Dermis blood vessel endothelial cell (primary cell): ENCODE measurements at places on chromosomes 4 and X.

GRCh38 chr4:148211533-148211932 is 230.7 kb downstream of the NR3C2 start:
- no peak for DNase-seq

GRCh38 chr4:144399927-144400326 is 246.0 kb upstream of the HHIP start:
- DNase-seq, result peak; percentile 85

GRCh38 chrX:15441464-15441863 is 51.7 kb downstream of the PIR start:
- no peak for DNase-seq

- peak; percentile 68 for DNase-seq
Measured at GRCh38 chr4:185210102-185210981, 944 bp downstream of the SNX25 start.

GRCh38 chr4:23920716-23921446 is 31.0 kb upstream of the PPARGC1A start:
- no peak for DNase-seq
